ENCODE measurements at places on chromosomes 16 and 17. TPM values are rescaled to one million over a fixed set of nuclear protein-coding genes. Genes with fewer than 3 reads are reported as not detected.

The CA7 gene
- total RNA-seq = not detected

The PIK3R5 gene
- not detected for total RNA-seq

The MILR1 gene
- 6.2 TPM for total RNA-seq

The KRT16 gene
- not detected for total RNA-seq

All from smooth muscle cell of the umbilical artery (primary cell).